SJCRH30 (cell line): ENCODE measurements at places on chromosomes 5 and 9. TPM values are rescaled to one million over a fixed set of nuclear protein-coding genes. Genes with fewer than 3 reads are reported as not detected.

The PTAR1 gene
- total RNA-seq = 76.3 and 85.5 TPM in 2 replicates

DNA sequence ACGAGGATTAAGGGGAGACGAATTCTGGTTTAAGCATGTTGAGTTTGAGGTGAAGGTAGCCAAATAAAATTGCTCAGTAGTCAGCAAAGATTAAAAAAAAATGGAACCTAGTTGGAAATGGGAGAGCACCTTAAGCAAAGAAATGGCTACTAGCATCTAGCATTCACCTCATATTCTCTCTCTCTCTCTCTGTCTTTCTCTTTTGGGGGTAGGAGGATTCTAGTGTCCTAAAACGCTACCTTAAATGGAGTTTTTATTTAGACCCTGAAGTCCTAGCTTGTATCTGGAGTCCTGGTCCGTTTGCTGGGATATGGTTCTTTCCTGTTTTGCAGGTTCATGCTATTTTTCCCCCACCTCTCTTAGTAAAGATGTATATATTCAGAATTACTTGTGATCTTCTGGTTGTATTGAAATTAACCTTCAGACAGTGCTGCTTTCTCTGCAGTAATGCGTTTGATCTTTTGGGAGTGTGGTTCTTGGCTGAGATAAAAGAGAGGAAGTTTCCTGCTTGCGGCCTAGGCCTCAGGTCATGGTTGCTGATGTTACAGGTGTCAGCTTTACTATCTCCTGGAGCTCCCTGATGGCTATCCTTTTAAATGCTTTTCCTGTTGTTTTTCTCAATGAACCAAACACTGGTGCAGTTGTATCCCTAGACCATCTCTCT is 8.0 kb downstream of the TGFBR1 start:
- DNase-seq = no peak

DNA sequence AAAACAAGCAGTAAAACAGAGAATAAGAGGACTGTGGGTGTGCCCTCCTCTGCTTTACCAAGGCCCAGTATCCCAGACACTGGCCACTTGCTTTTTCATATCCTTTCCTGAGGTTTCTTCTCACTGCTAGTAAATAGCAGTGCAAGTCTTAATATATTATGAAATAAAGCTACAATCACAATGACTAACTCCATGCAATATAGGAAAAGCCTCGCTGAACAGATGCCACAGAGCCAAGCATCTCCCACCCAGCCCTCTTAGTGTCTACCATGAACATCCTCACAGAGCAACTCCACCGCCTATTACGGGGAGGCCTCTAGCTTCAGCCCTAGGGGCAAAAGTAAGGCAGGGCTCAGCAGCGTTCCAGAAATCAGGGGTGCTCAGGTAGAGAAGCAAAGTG is 130.7 kb upstream of the LHFPL2 start:
- DNase-seq = no peak

DNA sequence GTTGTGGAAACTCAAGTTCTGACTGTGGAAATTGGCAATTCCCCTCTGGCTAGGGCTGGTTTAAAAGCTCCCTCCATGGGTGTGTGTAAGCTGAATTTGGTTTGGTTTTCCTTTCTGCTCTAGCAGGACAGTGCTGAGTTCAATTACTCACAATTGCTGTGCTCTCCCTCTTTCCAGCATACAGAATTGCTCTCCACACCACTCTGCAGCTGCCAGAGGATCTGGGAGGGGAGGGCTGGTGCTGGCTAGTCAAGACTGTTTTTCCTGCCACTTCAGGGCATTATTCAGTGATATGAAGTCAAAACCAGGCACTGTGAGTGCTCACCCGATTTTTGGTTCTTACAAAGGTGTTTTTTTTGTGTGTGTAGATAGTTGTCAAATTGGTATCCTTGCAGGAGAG is 336.9 kb upstream of the SLC24A2 start:
- DNase-seq = peak; percentile 2

DNA sequence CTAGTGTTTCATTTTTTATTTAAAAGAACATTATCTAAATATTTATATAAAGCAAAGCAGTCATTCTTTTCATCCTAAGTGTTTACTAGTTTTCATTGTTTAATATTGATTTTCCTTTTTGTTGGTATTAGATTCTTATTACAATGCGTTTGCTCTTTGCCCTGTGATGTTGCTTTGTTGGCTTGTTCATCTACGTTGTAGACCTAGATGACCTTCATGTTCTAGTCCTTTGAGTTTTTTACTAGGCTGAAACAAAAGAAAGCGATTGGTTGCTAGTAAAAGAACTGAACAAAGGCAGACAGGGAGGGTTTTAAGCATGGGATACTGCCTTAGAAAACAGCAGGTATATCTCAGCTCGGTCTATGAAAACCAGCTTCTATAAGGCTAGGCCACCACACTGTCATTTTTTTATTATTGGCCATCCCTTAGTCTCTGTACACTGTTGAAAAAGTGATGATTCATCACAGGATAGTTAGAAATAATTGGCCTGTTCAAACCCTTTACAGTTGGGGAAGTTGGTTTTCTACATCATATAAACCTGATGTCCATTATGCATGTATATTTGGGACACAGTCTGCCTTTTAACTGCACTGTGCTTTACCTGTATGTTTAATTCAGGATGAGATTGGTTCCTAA is 119.0 kb downstream of the ZCCHC7 start:
- DNase-seq = no peak

The NTRK2 gene
- under 0.01 TPM in 1 of 2 replicates, not detected in the other for total RNA-seq

DNA sequence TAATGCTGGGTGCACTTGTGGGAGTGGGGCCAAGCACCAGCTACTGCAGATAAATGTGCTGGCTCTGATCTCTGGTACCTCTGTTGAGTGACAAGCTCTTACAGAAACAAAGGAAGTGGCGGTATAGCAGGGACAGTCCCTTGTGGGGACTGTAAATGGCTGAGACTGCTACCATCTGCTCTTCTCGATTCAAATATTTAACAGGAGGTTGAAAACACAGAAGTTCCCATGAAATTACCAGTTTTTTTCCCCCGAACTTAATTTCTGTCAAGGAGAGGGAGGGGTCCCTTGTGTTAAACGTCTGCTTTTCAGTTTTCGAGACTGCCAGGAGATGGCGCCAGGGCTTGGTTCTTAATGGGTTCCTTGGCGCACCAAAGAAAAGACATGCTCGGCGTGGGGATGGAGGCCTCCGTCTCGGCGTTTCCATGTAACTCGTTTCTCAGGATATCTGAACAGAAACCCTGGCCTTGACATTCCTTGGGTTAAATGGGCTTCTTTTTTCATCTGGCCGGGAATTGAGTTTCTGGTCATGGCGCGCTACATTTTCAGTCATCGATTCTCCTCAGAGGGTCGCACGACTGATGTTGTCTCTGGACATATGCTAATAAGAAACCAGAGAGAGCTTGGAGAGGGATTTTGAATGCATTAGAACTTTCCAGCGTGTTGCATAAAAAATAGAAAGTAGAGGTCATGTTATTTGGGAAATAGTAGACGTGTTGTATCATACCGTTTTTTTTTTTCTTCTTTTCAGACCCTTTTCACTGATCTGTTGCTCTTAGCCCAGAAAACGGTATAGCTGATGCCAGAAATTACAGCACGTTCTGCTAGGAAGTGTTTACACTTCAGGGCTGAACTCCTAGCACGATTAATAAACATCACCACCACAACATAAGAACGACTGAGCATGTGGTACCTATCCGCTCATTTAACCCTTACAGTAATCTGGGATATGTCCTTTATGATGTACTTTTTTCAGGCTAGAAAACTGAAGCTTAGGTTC is 64.0 kb downstream of the CARTPT start:
- peak; percentile 79 for DNase-seq

DNA sequence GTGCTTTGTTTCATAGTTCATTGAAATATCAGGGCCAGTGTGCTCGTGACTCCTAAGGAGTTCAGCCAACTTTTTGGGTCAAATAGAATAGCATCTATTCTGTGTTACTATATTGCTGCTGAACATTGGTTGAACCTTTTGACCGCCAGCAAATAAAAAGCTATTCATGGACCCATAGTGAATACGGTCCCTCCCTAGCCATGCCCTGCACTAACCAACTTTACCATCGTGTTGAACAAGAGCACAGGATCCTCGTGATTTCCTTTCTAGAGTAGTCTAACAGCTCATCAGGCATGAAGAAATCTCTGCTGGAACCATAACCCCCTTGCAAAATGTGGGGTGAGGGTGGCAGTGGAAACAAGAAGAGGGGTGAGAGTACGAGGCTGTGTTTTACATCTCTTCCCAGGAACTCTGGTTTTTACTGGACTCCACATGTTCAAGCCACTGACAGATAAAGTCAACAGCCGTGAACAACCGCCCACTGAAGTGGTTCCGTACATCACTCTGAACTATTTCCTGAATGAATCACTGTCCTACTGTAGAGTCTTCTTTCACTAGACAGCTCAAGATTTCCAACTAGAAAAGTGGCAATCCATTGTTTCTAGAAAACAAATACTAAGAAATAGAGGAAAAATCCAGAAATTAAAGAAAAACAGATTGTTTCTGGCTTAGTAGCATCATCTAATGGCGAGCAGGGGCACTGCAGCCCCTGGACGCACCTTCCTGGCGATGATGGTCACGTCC is 70.1 kb upstream of the SPATA31E1 start:
- no peak for DNase-seq
